ENCODE measurements at places on chromosomes 1 and 21.

DNA sequence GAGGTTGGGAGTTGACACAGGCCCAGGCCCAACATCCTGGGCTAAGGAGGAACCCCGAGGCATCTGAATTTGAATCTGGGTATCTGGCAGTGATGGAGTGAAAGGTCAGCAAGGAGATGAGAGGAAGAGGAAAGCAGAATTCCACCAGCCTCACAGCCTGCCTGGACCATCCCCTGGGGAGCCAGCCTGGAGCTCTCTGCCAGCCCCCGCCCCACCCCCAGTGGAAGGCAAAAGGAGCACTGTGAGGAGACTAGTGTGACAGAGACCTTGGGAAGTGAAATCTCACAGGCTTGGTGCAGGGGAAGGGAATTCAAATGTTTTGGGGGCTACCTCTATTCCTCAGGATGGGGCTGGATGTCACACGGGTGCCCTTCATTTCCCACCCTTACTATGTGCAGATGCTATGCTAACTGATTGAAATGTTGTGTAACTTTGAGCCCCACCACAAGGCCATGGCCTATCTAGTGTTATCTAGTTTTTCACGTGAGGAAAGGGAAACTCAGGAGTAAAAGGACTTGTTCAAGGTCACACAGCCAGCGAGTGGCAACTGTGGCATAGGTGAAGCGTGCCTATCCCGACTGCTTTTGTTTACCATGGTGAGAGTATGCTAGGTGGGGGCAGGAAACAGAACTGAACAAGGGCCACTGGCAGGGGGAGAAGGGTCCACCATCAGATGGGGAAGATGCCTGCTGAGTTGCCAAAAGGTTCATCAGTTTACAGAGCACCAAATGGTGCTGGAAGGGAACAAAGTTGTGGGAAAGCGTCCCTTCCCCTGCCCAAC is 29.8 kb downstream of the AHDC1 start:
- no peak for DNase-seq

DNA sequence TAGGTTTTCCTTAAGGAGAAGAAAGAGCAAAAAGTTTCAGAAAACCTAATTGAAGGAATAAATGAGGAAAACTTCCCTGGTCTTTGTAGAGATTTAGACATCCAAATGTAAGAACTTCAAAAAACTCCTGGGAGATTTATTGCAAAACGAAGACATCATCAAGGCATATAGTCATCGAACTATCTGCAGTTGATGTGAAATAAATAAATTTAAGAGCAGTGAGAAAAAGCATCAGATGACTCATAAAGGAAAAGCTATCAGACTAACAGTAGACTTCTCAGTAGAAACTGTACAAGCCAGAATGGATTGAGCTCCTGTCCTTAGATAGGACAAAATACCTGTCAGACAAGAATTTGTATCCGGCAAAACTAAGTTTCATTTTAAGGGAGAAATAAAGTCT is 569.4 kb upstream of the ADAMTS5 start:
- no peak for DNase-seq

GRCh38 chr21:45080639-45081414 is 6.4 kb downstream of the ADARB1 start:
- no peak for DNase-seq

- DNase-seq: no peak
These were observed 68.1 kb upstream of the ARHGEF16 start for GRCh38 chr1:3386205-3387002.

- no peak for DNase-seq
These were observed 6.6 kb downstream of the UBL4B start for GRCh38 chr1:110118636-110119396.

DNA sequence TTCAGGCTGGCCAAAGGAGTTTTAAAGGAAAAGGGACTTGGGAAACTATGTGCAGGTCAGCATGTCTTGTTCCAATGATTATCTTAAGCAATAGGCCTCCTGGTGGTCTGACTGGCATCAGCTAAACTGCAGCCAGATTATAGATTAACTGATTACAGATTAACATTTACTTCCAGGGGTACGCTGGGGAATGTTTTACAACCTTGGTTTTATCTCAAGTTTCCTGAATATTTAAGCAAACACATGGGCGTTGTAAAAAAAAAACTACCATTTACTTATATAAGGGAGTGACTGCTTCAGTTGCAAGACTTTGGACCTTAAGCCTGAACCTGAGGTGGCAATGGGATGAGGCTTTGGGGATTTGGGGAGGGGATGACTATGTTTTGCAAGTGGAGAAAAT is 600.6 kb upstream of the B3GALT2 start:
- no peak for DNase-seq

DNA sequence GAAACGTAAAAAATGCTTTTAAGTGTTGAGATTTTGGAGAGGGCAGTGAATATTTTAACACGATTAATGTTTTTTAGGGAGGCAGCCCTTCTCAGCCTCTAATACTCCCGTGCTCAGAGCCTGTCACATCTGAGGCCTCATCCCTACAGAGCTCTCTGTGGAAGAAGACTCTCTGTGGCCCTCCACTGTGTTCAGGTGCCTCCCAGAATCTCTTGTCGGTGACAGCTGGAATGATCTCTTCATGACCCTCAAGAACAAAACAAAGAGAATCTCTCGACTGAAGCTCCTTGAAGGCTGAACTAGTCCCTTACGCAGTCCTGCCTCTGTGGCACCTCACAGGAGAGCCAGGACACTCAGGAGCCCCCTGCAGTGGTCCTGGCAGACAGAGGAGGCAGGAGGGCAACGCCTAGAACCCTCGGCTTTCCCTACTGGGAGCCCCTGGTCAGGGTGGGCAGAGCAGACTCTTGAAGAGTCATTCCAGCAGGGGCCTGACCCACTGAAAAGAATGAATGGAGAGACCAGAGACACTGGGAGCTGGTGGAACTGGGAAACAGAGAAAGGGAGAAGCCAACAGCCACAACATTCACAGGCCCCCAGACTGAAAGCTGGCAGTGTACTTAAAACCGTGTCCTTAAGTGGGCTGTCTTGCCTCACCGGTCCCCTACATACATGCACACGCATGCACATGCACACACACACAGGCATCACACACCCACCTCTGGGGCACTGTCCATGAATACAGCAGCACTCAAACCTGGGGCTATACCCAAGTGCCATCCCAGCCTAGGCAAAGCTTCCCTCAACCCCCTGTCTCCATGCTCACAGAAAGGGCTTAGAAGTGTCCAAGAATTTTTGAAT is 67.5 kb upstream of the ANGPTL1 start:
- no peak for DNase-seq

GRCh38 chr1:50645139-50645538 is 221.9 kb upstream of the DMRTA2 start:
- DNase-seq: no peak

DNA sequence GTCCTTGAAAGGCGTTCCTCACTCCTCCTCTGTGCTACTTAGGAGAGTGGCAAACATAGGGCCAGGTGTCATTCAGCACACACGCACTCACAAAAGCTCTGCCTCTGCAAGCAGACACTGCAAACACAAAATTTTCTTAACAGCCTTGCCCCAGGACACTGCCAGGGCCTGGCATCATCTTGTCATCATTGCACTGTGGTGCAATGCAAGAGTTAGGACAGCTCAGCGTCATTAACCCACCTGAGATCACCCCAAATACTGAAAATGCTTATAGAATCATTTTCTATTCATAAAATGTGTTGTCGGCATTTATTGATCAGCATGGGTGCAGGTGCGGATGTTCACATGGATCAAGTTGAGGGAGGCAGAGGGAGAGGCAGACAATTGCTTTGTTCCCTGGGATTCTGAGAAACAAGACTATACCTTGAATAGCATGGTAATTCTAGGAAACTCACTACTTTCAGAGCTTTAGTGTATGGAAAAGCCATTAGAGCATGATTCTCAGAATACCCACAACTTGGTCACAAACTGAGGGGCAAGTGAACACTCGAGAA is 3.0 kb downstream of the ADAM30 start:
- DNase-seq: no peak

GRCh38 chr1:37519613-37520012 is 5.0 kb upstream of the MEAF6 start:
- DNase-seq: peak; percentile 13

DNA sequence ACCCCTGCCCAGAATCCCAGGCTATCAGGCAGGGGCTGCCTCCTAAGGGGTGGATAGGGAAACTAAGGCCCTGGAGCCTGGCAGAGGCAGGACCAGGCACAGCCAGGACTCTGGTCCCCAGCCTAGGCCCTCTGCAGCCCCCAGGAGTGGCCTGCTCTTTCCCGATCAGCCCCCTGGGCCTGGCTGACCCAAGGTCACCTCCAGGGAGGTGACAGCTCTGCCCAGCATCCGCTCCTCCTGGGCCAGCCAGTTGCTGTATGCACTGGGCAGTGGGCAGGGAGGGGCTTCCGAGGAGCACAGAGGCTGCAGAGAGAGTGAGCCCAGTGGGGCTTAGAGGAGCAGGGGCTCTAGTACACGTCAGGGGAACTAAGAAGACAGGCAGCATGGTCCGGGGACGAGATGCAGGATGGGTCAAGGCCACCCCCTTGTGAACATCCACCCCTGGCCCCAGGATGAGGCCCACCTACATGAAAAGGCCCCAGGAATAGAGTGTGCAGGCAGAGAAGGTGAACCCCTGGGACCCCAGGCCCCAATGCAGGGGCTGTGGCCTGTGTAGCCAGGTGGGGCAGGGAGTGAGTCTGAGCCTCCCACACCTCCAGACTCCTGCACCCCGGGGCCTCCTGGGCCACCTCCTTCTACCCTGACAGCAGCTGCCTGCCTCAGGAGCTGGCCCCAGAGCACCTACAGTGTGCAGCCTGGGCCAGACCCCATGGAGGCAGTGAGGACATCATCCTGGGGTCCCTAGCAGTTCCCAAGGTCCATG is 32.8 kb downstream of the WNT9A start:
- DNase-seq: no peak

- DNase-seq: no peak
These were observed 91.3 kb downstream of the RPE65 start for GRCh38 chr1:68358439-68358838.

- DNase-seq: no peak
These were observed 40.8 kb upstream of the TINAGL1 start for GRCh38 chr1:31535561-31535960.

DNA sequence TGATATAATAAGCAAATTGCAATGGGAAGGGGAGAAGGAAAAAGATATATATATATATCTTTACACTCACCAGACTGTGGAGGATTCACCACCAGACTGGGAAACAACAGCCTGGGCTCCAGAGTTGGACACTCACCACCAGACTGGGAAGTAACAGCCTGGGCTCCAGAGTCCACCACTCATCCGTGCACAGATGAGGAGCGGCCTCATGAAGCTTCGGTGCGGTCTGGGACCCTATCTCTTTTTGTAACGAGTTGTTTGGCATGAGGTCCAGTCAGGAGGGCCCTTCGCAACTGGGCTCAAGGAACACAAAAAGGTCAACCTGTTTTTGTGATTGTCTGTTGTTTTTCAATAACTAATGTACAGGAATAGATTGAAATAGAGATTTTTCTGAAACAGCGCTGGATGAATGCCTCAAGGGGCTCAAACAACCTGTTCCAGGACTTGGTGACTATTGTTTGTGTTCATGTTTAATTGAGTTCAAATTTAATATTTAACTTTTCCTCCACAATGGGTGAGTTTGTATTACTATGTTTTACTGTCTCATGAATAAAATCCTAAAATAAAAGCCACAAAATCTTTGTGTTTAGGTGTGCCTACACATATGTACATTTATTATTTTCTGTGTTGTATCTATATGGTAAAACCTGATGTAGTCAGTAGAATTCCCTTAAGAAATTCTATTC is 40.1 kb downstream of the S100A10 start:
- DNase-seq: no peak

GRCh38 chr1:109443476-109443875 is 17.2 kb upstream of the PSMA5 start:
- DNase-seq: no peak

DNA sequence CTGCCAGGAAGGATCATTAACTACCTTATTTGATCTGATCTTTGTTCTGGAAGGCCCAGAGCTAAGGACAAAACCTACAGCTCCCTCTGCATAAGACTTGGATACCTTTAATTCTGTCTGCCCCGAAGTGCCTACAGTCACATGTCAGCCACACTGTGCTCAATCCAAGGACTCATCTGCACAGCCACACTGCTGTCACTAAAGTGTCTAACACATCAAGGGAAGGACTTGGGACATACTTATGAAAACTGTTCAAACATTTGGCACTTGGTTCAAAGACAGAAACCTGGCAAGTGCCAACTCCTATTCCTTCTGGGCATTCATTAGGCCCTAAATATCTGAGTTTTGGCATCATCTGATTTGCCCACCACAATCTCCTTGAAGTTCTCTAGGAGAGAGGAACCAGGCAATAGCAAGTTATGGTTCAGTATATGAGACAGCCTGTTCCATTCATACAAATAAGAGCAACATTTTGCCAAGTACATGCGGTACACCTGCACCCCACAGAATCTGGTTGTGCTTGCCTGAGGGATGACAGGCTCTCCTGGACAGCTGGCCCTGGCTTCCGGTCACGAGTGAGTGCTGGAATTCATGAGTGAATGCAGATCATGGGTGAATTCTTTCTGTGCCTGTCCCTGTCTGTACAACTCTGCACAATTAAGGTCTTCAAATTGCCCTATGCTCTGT is 105.9 kb downstream of the KCNK1 start:
- DNase-seq: no peak

GRCh38 chr1:110033421-110033820 is 1.0 kb upstream of the STRIP1 start:
- DNase-seq: no peak

DNA sequence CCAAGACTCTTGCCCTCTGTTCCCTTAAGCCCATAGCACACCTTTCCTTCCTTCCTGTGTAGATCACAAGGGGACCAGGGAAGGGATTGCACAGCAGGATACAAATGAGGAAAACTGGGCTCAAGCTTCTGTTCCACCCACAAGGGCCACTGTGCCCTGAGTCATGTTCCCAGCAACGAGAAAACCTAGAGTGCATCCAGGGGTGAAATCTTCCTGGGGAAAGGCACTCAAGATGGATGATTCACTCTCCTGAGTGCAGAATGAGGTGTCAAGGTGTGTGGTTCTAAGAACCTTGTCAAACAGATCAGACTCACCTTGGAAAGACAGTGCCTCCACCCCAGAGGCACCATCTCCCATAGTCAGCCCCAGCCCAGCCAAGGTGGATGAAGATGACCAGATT is 40.7 kb upstream of the EYA3 start:
- DNase-seq: no peak

DNA sequence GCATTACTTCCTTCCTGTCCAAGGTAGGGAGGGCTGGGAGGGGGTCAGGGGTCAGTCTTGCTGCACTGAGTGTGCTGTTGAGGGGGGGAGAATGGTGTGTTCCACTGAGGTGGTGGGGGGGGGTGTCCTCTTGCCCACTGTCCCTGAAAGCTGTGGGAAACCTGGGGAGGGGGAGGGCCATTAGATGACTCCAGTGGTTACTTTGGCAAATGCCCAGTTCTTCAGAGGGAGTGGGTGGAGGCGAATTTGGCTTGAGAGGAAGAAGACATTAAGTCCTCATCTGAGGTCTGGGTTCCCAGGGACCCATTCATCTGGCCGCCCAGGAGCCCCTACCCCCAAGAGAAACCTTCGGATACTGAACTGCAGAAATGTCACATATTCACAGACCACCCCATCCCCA is 36.2 kb downstream of the MEF2D start:
- DNase-seq: no peak

- DNase-seq: no peak
These were observed 5.8 kb upstream of the PHC2 start for GRCh38 chr1:33436557-33437285.

- no peak for DNase-seq
These were observed 46.7 kb upstream of the GUCA2A start for GRCh38 chr1:42211224-42211623.

- no peak for DNase-seq
These were observed 32.4 kb downstream of the ITPKB start for GRCh38 chr1:226706684-226707083.

Data from stimulated activated CD8-positive, alpha-beta memory T cell treated with anti-CD3 and anti-CD28 coated beads, Interleukin-7, amount 100 ng/mL, for 4 hours (primary cell).